ENCODE measurements at places on chromosomes 12 and 14.

DNA sequence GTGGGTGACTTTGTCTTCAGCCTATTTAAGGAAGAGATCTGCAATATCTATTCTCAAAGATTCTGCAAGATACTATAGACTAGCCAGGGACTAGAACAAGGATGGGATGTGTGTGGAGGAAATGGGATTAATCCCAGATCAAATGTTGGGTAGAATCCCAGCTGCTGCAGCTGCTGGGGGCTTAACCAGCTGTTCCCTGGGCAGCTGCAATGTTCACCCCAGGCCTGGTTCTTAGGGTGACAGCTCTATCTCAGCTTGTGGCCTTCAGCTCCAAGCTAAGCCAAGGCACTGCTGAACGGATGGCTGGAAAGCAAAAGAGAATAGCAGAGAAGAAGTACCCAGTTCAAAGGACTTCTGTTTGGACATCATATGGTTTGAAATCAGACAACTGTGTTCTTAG, 10.0 kb upstream of the RHEBL1 start:
- no peak for DNase-seq

DNA sequence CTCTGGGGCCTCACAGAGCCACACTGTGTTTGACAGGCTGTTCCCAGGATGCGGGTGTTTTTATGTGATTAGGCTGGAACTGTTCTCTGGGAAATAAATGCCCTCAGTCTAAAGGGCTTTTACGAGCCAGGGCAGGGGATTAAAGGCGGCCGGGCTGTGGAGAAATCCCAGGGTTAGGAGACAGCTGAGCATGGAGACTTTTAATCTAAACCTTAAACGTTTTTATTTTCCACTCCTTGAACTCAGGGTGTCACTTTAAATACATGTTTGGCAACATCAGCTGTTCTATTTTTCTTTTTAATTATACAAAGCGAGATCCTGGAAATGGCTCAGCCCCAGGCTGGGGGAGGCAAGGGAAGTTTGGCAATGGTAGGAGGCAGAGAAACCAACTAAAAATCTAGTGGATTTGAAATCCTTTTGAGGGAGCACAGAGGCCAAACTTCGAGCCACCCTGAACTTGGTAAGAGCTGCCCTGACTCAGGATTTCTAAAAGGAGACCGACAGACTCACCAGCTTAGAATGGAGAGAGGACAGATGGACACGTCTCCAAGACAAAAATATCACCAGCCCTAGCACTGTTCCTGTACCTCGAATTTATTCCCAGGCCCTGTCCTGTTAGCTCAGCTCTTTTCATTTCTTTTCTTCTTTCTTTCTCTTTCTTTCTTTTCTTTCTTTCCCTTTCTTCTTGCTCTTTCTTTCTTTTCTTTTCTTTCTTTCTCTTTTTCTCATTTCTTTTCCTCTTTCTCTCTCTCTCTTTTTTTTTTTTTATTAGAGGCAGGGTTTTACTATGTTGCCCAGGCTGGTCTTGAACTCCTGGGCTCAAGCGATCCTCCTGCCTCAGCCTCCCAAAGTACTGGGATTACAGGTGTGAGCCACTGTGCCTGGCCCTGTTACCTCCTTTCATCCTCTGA, 15.8 kb upstream of the ORAI1 start:
- DNase-seq, result peak; percentile 35

- peak; percentile 82 for DNase-seq
Observed at GRCh38 chr12:24991209-24992049, 42.5 kb upstream of the BCAT1 start.

DNA sequence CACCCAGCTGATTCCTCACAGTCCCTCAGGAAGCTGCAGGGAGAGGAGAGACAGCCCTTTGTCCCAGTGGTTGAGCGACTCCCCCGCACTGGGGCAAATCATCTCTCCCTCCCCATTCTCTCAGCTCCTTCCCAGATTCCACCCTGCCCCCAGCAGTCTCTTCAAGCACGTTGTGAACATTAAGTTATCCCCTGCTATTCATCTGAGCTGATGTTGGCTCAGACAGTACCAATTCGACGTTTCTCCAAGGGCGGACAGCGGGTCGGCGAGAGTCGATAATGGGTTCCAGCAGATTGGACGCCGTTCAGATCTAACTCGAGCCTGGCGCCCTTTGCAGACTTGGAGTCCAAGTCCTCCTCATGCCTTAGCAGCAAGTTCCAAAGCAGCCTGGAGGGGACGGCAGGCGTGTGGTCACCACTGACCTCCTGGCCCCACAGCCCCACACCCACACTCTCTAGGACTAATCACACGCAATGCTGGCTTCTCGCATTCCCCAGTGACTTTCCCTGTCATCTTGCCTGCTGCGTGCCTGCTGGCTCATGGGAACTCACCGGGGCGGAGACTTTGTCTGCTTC, 245.9 kb downstream of the CHST11 start:
- DNase-seq, result no peak

- DNase-seq, result no peak
Observed at GRCh38 chr12:25690996-25691864, 138.1 kb upstream of the LMNTD1 start.

All from G401 (cell line).